ENCODE measurements at places on chromosomes 16 and 17. TPM values are rescaled to one million over a fixed set of nuclear protein-coding genes. Genes with fewer than 3 reads are reported as not detected.

The PIK3R5 gene
- total RNA-seq: 2.0 TPM

The PRAC1 gene
- total RNA-seq: not detected

DNA sequence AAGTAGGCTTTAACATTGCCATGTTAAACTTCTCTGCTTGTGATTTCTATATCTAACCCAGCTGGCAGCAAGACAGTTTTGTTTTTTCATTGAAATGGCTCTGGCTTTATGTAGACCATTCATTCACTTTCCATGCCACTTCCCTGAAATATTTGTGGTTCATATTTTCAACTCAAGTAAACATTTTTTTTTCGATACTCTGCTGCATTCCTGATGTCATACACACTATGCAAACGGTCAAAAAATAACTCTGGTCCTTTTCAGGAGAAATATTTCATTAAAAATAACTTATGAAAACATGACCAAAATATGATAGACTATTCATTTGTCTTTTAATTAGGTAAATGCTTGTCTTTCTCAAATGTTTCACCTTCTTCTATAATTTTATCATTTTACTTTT, 116.3 kb downstream of the USP22 start:
- DNase-seq: no peak

- no peak for DNase-seq
Measured at GRCh38 chr16:3157229-3158025, 22.6 kb downstream of the ZNF213 start.

DNA sequence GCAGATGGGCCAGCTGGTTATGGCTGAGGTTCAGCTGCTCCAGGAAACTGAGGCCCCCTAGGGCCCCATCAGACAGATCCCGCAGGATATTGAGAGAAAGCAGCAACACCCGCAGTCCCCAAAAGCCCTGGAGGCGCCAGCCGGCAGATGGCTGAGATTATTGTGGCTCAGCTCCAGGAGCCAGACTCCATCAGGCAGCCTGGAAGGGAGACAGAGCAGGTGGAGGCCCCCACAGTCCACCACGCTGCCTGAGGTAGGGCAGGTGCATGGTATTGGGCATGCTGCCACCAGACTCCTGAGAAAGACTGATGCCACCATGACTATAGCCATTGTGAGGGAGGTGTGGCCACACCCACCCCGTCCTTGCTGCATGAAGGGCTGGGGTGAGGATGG, 9.5 kb upstream of the TMEM101 start:
- DNase-seq: no peak
